ENCODE measurements at places on chromosomes 4 and X.

DNA sequence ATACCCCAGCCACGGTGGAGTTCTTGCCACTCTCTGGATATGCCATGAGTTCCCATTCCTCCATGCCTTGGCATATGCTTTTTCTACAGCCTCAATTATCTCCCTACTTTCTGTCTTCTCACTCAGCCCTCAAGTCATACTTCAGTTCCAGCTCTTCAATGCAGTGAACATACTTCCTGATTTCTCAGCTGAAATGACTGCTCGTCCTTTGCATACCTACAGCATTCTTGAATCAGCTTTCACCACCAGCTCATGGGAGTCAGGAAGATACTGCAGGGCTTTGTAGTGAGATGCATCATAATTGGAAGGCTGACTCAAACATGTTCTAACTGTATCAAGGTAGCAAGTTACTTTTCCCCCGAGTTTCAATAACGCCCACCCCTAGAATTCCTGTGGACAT is 118.4 kb downstream of the APBB2 start:
- DNase-seq, result no peak

- no peak for DNase-seq
These were observed 191.4 kb downstream of the TSPAN5 start for GRCh38 chr4:98466868-98467599.

GRCh38 chrX:75957107-75957610 is 172.1 kb upstream of the MAGEE2 start:
- DNase-seq, result no peak

DNA sequence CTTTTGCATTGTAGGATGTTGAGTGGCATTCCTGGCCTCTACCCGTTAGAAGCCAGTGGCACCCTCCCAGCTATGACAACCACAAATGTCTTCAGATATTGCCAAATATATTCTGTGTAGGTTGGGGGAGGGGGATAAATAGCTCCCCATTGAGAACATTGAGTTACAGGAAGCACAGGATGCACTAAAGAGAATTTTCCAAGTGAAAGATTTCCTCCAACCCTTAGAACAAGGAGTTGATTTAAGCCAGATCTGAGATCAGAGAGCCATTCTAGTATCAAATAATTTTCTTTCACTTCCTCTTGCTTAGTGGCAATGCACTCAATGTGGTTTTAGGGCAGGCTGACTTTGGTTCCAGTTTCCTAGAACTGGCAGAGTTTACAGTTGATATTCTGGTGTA is 436.6 kb downstream of the C4orf33 start:
- DNase-seq, result no peak

DNA sequence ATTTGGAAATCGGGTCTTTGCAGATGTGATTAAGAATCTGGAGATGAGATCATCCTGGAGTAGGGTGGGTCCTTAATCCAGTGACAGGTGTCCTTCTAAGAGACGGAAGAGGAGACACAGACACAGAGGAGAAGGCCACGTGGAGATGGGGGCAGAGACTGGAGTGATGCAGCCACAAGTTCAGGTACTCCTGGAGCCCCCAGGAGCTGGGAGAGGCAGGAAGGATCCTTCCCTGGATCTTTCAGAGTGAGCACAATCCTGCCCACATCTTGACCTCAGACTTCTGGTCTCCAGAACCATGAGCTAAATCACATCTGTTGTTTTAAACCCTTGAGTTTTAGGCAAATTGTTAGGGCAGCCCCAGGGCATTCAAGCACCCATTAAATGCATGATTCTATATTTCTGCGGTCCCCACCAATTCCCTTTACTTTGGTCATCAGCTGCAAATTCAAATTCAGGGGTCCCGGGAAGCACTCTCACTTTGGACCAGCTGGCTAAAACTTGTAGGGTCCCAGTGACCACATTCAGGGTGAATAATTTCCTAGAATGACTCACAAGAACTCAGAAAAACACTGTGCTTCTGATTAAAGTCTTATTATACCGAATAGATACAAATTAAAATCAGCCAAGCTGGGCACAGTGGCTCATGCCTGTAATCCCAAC is 12.8 kb upstream of the AKAP17A start:
- no peak for DNase-seq

DNA sequence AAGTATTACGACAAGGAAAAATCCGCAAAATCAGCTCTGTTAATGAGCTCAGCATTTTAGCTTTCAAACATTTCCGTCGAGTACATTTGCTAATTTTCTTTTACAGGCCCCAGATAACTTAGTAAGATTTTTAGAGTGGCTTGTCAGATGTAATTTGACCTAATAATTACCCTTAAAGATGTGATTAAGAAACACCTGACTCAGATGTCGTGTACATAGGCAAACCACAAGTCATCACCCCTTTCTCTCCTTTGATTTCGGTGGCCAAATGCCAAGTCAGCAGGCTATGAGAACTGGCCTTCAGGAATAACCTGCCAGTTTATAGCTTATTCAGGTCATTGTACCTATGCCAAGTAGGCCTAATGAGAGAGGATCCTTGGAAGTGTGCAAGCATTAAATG is 369.6 kb downstream of the PCDH7 start:
- DNase-seq, result peak; percentile 84

GRCh38 chr4:1042352-1043055 is 31.1 kb downstream of the FGFRL1 start:
- DNase-seq, result no peak

DNA sequence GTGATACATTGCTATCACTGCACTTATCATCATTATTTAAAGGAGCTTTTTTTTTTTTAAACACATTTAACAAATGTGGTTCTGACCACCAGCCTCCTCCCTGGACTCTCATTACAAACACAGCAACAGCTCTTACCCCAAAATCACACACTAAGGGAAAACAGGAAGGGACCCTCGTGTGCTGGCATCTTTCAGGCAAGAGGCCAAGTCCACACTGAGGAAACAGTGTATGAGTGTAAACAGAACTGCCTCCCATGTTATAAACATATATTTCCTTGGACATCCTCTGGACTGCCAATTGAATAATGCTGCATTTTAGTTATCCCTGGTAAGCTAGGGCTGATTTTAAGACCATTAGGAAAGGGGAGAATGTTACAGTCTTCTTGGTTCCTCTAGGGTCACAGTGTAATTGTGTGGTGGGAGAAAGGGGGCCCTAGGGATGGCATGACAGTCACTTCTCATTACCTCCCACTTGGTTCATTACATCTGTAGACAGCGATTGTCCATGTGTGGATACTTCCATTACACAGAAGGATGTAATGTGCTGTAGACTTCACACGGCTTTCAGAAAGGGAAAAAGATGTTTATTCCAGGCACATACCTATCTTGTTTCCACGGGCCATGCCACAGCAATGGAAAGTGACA is 244.6 kb upstream of the TET2 start:
- no peak for DNase-seq

GRCh38 chrX:2781698-2782097 is 29.9 kb downstream of the XG start:
- DNase-seq, result no peak

All from NCI-H1092 (cell line).